ENCODE measurements at places on chromosomes 3 and 15.

- no peak for DNase-seq
Measured at GRCh38 chr3:105401691-105402149, 35.0 kb downstream of the ALCAM start.

- no peak for DNase-seq
Measured at GRCh38 chr3:79367066-79367465, 400.7 kb downstream of the ROBO1 start.

DNA sequence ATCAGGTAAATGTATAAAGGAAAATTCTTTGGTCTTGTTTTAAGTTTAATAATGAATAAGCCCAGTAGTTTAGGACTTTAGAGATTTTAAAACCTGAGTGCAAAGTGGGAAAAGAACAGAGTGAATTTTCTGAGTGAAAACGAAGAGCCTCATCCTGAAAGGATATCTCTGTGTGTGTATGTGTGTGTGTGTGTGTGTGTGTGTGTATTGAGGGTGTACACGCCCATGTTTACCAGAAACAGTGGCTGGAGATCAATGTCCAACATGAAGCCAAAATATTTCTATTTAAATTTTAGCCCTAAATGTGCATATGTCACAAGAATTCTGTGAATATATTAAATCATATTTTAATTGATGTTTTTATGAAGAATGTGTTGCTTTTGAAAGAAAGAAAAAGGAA is 549.9 kb downstream of the CADM2 start:
- no peak for DNase-seq

DNA sequence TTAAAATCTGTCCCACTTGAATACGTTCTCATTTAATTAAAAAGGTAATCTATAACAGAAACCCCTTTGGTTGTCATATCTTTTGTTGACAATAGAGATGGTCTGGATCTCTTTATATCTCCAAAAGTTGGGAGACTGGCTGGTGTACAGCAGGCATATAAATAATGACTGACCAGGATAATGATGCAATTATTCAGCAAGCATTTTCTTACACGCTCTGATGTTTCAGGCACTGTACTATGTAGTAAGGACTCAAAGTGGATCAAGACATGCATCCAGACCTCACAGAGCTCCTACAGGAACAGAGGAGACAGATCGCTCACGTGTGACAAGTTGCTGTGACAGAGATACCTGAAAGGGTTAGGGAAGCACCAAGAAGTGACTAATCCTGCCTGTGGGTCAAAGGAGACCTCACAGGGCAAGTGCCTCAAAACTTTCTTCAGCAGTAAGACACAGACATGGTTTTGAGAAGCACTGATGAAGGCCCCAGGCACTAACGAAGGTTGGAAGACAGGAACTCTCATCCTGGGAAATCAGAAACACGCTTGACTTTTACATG is 25.7 kb downstream of the VPS39 start:
- DNase-seq = no peak

DNA sequence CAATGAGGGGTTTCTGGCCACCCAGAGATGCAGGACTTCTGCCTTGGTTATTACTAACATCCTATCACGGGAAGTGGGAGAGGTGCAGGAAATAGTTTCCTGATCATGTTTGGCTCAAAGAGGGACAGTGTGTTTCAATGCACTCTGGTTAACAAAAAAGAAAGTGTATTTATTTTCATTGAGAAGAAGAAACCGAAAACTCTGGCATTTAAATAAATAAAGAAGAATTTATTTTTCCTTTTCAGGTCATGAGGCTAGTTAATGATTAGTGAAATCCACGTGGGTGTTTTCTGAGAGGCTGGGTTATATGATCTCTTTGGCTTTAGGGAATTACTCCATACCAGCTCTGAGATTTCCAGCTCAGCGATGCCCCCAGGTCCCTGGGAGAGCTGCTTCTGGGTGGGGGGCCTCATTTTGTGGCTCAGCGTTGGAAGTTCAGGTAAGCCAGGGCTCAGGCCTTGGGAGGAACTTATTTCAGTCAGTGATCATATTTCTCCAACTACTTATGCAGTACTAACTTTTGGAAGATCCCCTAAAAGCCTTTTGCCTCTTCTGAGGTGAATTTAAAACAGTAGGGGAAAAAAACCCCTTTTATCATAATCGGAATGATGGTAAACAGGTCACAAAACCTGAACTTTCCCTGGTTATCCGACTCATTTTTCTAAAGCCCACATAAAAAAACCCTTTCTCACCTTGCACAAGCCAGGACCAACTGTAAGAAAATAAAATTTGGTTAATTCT is at the start of gene PLA1A:
PLA1A (plus strand) TSS at position 338 of the 741 bp plus-strand sequence; CDS start at position 367, 29 bp downstream.
- DNase-seq = no peak

GRCh38 chr3:48633256-48633655 is 2.0 kb downstream of the SLC26A6 start:
- DNase-seq = no peak

DNA sequence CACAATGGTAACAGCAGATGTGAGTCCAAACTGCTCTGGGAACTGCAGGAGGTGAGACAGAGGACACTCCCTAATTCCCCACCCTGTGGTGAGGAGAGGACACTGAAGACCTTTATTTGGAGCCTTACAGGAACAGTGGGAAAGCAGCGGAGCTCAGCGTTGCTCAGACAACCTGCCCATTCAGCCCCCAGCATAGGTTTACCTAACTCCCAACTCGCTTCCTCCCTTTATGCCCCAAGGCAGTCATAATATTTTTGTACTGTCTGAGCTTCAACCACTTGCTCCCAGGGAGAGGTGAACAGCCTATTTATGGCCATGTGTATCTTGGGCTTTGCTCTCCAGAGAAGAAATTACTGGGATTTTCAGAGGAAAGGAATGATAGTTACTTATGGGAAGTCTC is 34.1 kb downstream of the SHC4 start:
- no peak for DNase-seq

DNA sequence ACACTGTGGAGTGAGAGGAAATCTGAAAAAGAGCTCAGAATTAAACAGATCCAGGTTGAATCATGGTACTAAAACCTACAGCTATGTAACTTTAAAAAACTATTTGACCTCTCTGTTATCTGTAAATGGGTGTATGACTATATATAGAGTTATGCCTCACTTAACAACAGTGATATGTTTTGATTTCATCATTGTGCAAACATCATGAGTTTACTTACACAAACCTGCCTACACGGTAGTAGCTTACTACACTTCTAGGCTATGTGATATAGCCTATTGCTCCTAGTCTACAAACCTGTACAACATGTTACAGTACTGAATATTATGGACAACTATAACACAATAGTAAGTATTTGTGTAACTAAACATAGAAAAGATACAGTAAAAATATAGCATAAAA is 191.6 kb upstream of the MEIS2 start:
- no peak for DNase-seq

DNA sequence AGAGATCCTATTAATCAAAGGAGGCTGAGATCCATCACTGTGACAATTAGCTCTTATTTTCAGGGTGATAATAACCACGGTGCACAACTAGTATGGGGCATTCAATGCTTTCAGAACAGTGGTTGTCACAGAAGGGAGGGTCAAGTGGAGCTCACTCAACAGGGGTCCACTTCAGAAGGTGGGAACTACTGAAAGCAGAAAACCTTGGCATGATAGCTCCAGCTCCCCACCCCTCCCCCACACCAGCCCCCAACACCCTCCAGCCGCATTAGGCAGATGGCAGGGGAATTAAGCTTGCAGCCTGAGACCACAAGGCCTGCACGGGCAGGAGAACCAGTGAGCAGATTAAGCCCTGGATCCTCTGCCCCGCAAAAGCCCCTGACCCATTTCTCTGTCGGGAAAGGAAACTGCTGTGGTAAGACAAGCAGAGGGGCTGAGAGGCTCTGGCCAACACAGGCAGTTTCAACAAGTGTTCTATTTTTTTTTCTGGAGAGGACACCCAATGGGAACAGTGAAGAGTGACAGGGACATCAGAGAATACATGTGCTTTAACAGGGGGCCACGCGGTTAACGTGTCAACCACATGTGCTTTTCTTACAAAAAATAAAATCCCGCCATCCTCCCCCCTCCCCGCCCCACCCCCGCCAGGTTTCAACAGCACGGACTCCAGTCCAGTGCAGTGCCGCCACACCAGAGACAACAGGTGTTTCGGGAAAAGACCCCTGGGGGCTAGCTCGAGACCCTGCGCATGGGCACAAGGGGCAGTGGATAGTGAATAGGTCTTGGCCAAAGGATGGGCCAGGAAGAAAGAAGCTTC is 997 bp downstream of the FYCO1 start:
- no peak for DNase-seq

- no peak for DNase-seq
Measured at GRCh38 chr3:32238453-32239306, at the start of gene CMTM8. Gene CMTM8 (plus strand): TSS chr3:32238680. CDS start chr3:32238973, 293 bp downstream.

DNA sequence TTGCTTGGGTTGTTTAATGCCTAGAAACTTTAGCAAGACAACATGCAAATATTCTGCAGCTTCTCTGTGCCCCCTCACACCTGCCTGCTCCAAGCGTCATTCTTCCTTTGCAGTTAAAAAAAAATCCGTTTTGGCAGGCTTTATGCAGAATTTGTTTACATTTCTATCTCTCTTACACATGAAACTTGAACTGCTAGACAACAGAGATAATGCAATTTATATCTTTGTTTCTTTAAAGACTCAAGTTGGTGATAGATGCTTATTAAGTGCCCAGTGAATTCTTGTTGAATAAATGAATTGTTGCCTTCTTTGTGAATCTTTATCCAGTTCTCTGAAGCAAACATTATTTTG is 53.2 kb downstream of the CHST2 start:
- no peak for DNase-seq

GRCh38 chr15:41630616-41631217 is 29.5 kb upstream of the MGA start:
- DNase-seq = no peak

DNA sequence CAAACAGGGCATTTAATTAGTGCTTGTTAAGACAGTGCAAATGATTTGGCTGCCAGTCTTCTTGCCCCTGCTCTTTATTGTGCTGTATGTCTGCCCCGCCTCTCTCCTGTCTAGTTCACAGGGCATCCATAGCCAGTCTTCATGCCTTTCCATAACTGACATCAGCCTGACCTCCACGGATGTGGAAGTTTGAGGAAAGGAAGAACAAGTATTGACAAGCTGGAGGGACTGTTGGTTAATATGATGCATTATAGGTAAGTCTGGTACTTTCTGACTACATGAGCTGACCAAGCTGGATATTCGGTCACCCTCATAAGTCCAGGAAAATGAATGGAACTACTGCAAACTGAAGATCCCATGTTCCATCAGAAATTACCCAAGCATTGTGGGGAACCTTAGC is 325.9 kb downstream of the TIGIT start:
- no peak for DNase-seq

GRCh38 chr3:187954873-187955586 is 198.9 kb upstream of the LPP start:
- DNase-seq = no peak

- DNase-seq = no peak
Measured at GRCh38 chr3:124850633-124851032, 36.5 kb downstream of the ITGB5 start.

DNA sequence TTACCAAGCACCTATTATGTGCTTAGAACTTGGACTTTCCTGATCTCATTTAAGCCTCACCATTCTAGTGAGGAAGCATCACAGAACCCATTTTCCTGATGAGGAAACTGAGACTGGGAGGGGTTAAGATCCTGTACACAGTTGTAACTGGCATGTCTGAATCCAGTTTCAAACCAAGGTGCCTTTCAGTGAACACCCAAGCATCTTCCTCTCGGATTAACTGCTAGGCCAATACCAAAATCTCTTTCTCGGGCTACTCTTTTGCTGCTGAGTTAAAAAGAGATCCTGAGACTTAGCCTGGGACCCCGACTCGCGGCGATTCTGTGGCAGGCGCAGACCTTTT is 578 bp upstream of the CEMIP start:
- no peak for DNase-seq

GRCh38 chr3:43400167-43400566 is 113.8 kb downstream of the SNRK start:
- DNase-seq = no peak

DNA sequence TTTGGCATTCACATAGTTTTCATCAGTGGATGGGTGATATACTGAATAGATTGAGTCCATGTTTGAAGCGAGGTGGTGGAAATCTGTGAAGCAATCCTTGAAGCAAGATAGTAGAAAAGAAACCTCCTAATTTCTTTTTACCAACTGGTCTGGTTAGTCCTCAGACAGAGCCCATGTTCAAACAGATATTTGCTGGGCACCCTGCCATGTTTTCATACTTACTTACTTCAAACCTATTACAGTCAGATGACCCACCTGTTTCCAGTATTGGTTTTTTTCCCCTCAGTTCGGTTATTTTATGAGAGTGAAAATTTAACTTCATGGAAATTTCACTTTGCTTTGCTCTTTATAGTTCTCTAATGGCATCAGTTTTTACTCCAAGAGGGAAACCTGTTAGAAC is 23.7 kb downstream of the EXOSC7 start:
- DNase-seq = no peak

DNA sequence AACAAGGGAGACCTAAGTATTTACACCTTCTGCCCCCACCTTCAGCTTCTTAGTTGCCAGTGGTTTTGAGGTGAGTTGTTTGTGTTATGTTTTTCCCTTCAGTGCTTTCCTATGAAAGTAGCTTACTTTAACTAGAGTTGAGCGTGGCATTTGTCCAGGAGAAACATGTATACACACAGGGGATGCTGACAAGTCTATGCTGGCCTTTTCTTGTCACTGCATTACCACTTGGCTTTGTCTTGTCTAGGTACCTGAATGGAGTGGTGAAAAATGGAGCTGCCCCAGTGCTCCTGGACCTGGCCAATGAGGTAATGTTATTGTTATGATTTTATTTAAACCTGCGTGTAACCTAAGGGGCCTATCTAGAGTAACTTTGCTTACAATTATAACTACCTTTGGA is 74.4 kb downstream of the CDIN1 start:
- no peak for DNase-seq

DNA sequence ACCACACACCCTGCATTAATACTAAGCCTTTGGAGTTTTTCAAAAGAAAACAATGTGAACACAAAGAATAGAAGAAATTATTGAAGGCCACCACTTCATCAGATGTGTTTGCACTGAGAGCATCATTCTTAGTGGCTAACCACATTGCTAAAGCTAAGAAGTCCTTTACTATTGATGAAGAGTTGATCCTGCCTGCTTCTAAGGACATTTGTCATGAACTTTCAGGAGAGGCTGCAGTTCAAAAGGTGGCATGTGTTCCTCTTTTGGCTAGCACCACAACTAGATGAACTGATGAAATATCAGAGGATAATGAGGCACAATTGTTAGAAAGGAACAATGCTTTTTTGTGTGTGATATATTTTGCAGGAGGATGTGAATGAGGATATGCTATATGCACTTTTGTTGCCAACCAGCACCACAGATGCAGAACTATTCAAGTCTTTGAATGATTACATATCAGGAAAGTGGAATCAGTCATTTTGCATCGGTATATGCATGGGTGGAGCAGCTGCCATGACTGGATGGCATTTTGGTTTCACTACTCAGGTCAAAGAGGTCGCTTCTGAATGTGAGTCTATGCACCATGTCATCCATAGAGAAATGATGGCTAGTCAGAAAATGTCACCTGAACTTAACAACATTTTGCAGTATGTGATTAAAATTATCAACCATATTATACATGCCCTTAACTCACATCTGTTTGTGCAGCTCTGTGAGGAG is 2.5 kb upstream of the EID1 start:
- no peak for DNase-seq

Data from hippocampal formation (tissue), 2 donors.